Bronchial epithelial cell (primary cell): ENCODE measurements at places on chromosomes 5 and 9. TPM values are rescaled to one million over a fixed set of nuclear protein-coding genes. Genes with fewer than 3 reads are reported as not detected.
A peak's percentile ranks its signal among the peaks of the same experiment; 100 is the strongest.

DNA sequence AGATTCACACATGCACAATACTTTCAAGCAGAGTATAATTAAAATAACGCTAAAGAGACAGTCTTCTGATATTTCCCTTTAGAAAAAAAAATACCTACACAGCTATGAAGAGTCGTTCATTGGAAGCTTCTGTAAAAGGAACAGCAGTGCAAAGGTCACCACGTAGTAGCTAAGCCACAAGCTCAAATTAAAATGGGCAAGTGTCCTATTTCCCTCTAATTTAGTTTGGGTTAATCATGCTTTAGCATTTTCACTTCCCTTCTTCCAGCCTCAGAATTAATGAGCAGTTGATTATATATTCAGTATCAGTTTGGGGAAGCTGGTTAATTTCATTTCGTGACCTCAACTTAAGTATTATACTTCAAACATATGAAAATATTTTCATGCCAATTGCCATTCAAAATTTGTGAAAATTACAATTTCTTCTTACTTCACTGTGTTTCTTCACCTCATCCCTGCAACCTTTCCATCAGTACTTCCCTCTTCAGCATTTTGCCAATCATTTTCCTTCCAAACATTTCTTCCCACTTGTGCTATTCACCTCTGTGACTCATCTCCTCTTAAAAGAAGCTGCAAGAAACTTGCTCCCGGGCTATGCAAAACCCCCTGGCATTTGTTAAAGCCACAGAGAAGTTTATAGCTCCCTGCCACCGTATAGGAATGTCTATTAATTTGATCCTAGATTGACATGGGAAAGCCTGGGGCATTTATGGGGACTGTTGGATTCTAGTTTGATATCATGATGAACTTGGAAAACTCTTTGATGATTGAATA, 83.0 kb downstream of the DMRTA1 start:
- DNase-seq, result peak; percentile 14

GRCh38 chr5:1204693-1205242, 3.4 kb downstream of the SLC6A19 start:
- DNase-seq, result peak; percentile 14

DNA sequence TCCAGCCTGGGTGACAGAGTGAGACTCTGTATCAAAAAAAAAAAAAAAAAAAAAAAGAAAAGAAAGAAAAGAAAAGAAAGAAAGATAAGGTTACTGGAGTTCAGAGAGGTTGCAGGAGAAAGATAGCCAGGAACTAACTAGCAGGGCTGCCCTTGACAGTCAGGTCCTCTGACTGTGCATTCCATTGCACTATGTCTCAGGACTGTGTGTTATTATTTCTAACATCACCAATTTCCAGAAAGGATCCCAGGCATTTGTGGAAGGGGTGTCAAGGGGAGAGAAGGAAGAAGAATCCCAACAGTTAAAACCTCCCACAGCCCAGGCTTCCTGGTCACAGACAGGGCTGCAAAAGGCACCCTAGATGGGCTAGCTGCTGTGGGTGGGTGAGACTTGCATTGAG, 25.1 kb downstream of the KLF4 start:
- DNase-seq, result no peak

- no peak for DNase-seq
Measured at GRCh38 chr5:119378075-119378700, 22.4 kb downstream of the TNFAIP8 start.

GRCh38 chr5:137442660-137443059, 56.5 kb downstream of the SPOCK1 start:
- DNase-seq, result no peak

ADAMTS2 gene
- total RNA-seq, result under 0.01 and 0.26 TPM in 2 replicates
